PC-9 (cell line): ENCODE measurements at places on chromosomes 12 and 14.

- DNase-seq = no peak
Observed at GRCh38 chr12:84079626-84080025, 833.0 kb downstream of the SLC6A15 start.

GRCh38 chr14:61264010-61264571 is 17.0 kb downstream of the TMEM30B start:
- DNase-seq = no peak

DNA sequence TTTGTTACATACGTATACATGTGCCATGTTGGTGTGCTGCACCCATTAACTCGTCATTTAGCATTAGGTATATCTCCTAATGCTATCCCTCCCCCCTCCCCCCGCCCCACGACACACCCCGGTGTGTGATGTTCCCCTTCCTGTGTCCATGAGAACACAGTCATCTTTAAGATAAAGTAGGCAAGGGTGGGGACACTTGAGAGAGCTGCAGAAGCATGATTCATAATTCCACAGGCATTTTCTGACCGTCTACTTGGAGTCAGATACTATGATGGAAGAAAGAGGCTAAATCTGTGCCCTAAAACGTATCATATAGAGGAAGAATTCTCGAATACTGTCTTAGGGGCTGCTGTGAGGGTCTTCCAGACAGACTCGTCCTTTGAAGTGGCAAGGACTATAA is 145.9 kb upstream of the VASH1 start:
- DNase-seq = no peak

- no peak for DNase-seq
Observed at GRCh38 chr12:104133321-104133720, 4.7 kb downstream of the NFYB start.

GRCh38 chr14:36741858-36742257 is 80.2 kb downstream of the PAX9 start:
- DNase-seq = no peak

GRCh38 chr14:59811815-59812214 is 58.8 kb downstream of the RTN1 start:
- no peak for DNase-seq

DNA sequence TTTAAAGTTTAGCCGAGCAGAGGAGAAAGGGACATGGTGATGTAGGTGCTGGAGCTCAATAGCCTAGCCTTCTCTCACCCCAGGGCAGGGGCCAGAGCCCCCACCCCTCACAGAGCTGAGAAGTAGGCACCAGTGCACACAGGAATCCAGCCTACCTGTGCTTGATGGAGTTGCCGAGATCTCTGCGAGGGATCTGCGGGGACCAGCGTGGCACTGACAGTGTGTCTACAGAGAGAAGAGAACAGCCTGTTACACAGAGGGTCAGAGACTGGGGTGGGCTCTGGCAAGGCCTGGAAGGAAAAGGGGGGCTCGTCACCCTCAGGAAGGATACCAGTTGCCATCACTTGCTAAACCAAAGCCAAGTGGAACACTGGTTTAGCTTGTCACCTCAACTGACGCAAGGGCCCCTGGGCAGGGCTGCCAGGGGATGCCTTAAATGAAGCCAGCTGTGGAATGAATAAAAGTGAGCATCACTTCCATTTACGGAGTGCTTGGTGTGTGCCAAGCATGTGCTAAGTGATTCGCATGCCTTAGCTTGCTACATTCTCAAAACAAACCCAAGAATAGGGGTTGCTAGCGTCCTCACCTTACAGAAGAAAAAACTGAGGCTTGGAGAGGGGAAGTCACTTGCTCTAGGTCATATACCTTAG is 220.8 kb upstream of the NOS1 start:
- no peak for DNase-seq

DNA sequence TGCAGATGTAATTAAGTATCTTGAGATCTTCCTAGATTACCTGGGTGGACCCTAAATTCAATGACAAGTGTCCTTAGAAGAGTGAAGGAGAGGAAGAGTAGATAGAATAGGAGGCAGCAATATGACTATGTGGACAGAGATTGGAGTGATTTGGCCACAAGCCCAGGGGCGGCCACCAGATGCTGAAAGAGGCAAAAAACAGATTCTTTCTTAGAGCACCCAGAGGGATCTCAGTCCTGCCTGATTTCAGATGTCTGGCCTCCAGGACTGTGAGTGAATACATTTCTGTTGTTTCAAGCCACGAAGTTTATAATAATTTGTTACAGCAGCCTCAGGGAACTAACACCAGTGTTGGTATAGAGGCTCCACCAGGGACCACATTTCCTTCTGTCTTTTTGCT is 67.3 kb downstream of the DACT1 start:
- no peak for DNase-seq
